Activated CD8-positive, alpha-beta memory T cell treated with anti-CD3 and anti-CD28 coated beads for 48 hours (primary cell): ENCODE measurements at places on chromosomes 6 and 20.

- DNase-seq = no peak
Observed at GRCh38 chr20:25459916-25460535, 52.6 kb downstream of the GINS1 start.

- DNase-seq = no peak
Observed at GRCh38 chr20:16279320-16279719, 293.9 kb downstream of the KIF16B start.

GRCh38 chr6:43290339-43290904 is 7.6 kb upstream of the SLC22A7 start:
- no peak for DNase-seq

DNA sequence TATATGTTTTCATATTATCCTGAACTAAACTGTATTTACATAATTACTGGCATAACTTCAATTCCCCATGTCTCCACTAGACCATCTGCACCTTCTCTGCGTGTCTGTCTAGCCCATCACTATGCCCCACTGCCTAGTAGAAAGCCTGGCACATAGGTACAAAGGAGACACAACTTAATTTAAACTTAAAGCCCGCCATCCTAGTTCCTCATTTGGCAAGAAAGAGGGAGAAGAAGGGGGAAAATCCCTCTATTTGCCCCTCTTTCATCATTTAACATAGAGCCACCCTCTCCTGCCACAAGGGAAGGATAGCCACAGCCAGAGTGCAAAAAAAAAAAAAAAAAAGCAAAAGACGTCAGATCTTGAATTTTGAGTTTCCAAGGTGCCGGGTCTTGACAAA is 1.8 kb downstream of the PKIG start:
- DNase-seq = no peak

- DNase-seq = no peak
Observed at GRCh38 chr6:90131125-90131524, 165.5 kb downstream of the BACH2 start.

DNA sequence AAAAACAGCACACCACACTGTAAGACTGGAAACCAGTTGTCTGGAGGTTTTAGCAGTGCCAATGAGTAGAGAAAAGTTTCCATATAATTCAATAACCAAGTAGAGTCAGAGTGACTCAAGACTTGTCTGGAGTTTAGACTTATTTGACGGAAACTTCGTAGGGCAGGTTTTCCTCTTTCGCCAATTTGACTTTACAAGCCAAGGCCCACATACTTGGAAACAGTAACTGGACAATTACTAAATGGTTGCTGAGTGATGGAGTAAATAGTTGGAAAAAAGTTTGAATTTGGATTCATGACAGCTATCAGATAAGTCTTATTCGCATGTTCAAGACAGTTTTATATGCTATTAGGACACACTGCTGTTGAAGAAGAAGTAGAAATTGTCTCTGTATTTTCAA is 48.1 kb upstream of the CTAGE9 start:
- no peak for DNase-seq

DNA sequence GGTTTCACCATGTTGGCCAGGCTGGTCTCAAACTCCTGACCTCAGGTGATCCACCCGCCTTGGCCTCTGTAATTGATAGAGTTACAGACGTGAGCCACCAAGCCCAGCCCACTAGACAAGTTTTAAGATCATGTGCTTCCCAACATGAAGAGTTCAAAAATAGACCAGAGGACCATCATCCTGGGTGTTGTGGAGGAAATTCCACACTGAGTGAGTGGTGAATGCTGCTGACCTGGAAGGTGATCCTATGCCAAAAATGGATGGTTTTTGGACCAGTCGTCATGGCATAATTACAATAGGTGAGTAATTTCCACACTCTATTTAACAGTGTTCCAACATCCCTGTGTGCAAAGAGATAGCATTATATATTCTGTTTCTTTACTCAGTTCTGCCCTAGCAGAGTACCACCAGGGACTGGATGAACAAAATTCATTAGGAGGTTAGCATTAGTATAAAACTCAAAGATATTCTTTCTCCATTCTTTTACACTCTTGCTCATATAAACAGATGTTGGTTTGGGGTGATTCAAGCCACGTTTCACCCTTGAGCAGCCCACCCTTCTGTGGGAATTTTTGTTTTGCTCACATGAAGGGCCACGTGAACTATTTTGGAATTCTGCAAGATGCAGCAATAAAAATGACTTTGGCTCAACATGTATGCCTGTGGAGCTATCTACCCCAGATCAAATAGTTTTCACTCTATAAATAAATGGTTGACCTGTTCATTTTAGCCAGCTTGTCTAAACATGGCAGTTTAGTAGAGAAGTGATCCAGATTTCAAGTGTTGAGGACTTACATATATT is 206.2 kb upstream of the TCF21 start:
- no peak for DNase-seq

GRCh38 chr20:63174309-63175037 is 41.5 kb downstream of the YTHDF1 start:
- DNase-seq = no peak
